ENCODE measurements at places on chromosomes 11 and 22.

DNA sequence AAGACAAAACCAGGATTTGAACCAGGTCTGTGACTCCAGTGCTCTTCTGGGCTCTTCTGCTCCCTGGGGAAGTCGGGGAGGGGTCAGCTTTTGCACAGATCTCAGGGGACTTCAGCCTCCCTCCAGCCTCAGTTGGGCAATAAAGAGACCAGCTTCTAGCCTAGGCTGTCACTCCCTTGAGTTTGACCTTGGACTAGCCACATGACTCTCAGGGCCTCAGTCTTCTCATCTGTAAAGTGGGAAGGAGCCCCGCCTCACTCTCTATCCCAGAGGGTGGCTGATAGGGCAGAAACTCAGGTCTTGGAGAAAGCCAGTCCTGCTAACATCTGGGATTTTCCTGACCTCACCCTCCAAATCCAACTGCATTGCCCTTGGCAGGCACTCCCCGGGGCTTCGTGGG is 38.7 kb downstream of the ELFN2 start:
- no peak for DNase-seq

- DNase-seq, result no peak
Measured at GRCh38 chr11:100629671-100630070, 57.4 kb upstream of the ARHGAP42 start.

- peak; percentile 63 for DNase-seq
Measured at GRCh38 chr11:128506999-128507611, 80.3 kb downstream of the ETS1 start.

- DNase-seq, result no peak
Measured at GRCh38 chr22:29985912-29986311, 94.4 kb upstream of the HORMAD2 start.

GRCh38 chr22:29165321-29166060 is 40.2 kb upstream of the EMID1 start:
- no peak for DNase-seq

DNA sequence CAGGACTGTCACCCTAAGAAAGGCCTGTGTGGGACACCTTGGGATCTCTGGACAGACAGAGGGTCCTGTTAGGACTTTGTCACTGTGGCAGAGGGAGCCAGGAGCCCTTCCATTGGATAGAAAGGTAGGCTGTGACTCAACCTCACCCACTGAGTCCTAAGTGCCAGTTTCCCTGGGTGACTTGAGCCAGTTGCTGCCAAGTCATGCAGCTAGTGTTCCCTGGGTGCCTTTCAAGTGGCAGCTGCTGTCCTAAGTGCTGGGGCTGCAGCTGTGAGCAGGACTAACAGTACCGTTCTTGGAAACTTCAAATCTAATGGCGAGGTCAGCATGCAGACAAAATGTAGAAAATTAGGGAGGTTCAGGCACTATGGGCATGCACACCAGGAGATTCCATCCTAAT is 393.7 kb downstream of the TMEM135 start:
- no peak for DNase-seq

DNA sequence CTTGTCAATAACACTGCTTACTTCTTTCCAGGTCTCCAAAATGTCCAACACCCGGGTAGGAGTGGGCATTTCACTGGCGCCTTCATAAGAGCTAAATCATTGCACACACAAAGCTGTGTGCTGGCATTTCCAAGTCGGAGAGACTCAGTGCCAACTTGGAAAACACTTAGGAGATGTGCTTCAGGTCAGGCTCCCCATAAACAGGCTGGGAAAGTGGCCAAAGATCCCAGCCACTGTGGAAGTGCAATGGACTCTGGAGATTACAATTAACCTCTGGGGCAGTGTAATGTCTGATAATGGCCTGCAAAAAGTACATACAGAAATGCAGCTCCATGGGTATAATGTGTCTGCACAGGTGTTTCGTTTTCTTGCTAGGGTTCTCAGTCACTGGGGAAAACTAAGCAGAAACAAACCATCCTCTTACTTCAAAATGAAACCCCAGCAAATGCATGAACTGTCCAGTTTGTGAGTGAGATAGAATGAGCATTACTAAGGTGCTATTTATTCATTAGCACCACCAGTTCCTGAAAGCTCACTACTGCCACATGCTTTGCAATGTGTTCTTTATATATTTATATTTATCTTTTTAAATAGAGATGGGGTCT is 79.0 kb downstream of the ABTB2 start:
- DNase-seq, result no peak

DNA sequence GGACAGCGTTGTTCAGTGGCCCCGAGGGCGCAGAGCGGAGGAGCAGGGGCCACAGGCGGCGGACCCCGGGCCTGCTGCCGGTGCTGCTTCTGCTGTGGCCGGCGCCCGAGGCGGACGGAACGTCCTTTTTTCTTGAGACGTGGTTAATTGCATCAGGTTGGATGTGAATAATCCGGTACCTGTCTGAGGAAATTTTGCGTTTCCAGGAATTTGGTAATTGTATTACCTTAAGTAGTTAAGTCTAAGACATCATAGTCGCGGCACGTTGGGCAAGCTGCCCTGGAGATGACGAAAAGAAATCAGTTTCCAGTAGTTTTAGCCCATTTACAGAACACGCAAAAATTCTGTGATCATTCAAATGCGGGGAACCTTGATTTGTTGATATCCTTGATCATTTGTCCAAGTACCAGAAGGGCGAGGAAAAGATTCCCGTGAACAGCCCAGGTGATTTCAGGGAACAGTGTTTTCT is 789 bp downstream of the SPECC1L start:
- peak; percentile 12 for DNase-seq

DNA sequence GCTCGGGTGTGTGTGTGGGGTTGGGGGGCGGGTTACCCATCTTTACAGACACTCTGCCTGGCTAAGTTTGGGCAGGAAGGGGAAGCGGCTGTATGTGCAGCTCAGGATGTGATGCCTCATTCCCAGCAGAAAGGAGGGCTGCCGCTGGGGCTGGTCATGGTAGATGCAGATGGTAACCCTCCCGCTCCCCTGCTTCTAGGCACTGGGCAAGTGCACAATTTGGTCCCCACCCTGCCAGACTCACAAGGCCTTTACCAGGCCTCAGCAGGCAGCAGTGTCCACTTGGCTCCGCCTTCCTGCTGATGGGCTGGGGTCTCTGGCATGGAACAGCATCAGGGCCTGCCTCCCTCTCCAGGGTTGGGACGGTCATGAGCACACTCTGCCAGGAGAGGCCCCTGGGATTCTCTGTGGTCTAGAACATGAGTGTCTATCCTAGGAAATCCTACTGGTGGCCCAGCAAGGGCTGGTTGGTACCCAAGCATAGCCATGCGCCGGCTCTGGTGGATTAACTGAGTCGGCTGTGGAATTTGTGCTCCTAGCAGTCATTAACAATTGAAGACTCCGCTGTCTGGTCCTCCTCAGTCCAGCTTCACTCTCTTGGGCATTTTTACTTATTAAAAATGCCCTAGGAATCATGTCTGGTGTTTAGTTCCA is 4.2 kb downstream of the LMO1 start:
- DNase-seq, result no peak

DNA sequence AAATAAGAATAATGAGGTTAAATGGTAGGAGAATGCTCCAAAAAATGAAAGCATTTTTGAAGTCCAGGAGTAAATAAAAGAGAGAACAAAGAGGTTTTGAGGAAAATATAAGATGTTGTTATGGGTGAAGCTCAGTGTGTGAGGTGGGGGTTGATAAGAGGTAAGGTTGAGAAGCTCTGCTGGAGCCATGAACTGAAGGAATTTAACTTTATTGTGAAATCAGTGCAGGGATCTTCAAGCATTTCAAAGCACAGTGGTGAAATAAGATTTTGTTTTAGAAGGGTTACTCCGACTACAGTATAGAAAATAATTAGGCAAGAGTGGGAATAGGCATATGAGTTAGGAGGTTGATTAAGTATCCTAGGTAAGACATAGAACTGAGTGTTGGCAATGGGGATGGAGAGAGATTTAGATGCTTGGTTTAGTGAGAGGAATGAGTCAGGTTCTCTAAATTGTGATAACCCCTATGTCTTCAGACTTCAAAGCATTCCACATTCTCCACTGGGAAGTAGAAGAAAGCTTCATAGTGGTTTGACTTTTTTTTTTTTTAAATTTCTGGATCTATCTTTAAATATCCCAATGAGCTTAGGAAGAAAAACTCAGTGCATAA is 403.2 kb downstream of the AASDHPPT start:
- no peak for DNase-seq

- no peak for DNase-seq
Measured at GRCh38 chr11:72762641-72763304, 10.6 kb upstream of the ARAP1 start.

- peak; percentile 79 for DNase-seq
Measured at GRCh38 chr11:117807482-117808327, 10.7 kb upstream of the DSCAML1 start.

- no peak for DNase-seq
Measured at GRCh38 chr22:25363474-25363873, 144.0 kb downstream of the CRYBB2 start.

DNA sequence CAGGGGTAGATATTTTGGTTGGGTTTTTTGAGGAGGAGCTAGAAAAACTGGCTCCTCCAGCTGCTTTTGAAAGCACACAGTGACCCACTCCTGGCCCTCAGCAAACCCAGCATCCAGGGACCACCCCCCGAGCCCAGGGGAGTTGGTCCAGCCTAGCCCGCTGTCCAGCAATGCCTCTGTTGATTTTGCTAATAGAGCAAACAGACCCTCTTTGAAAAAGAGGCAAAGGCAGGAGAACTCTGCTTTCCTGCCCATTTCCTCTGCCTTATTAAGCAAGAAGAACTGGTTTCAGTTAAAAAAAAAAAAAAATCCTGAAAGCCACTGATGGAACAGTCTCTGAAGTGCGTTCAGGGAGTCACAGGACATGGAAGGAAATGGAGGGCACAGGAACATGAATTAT is 25.3 kb downstream of the ABTB2 start:
- no peak for DNase-seq

DNA sequence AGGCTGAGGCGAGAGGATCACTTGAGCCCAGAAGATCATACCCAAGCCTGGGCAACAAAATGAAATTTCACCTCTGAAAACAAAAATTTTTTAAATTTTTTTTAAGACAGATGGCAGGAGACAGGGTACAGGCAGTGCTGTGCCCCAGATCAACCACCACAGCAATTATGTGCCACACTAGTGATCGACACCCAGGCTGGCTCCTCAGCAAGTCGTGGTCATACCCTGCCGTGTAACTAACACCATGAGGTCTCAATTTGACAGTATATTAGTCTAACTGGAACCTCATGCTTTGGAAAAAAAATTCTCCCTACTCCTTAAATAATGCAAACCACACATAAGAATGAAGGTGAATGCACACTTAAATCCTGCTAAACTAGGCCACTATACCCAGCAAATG is 8.3 kb downstream of the SF3A1 start:
- DNase-seq, result no peak

- no peak for DNase-seq
Measured at GRCh38 chr11:16775614-16776283, 37.3 kb downstream of the C11orf58 start.

DNA sequence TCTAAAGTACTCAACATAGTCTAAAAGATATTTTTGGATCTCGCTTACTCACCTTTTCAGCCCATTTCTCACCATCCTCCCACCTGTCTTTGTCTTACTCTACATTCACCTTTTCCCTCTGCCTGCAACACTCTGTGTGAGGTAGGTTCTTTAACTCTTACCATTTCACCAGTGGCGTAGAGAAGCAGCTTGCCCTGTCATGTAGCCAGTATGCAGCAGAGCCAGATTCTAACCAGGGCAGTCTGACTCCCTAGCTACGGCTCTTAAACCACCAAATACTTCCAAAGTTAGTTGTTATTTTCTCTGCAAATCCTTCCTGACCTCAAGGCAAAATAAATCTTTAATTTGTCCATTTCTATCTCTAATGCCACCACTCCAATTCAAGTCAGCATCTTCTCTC is 7.5 kb downstream of the ALG8 start:
- no peak for DNase-seq

GRCh38 chr11:64343767-64344559 is 4.0 kb downstream of the CCDC88B start:
- no peak for DNase-seq

- no peak for DNase-seq
Measured at GRCh38 chr22:24550028-24550901, 4.7 kb downstream of the GUCD1 start.

DNA sequence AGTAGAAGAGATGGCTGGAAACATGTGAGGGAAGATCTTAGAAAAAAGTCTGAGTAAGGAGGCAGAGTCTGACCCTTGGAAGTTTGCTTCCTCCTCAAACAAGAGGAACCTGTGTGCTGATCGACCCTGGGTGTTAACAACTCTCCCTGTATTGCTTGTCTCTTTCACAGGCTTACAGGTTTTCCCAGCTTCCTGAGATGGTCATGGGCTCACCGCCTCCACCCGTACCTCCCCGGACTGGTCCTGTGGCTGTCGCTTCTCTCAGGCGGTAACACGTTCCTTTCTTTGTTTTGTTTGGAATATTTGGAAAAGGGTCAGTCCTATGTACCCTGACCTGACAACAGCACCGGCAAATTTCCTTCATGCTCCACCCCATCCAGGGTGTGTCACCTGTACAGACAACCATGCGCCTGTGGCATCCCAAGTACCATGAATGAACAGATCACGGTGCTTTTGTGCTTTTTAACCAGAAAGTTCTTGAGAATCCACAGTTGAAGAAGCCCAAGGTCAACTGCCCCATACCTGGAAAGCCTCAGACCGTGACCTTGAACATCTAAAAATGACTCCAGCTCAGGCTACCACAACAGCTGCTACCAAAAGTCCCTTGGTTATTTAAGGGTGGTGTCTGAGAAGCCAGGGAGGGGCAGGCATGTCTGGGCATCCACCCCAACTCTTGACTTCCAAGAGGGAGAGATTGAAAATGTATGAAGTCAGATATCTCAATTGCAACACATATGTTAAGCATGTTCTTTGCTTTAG is 44.6 kb downstream of the C11orf91 start:
- no peak for DNase-seq

GRCh38 chr22:43392385-43392989 is 19.3 kb upstream of the MPPED1 start:
- DNase-seq, result no peak

- DNase-seq, result no peak
Measured at GRCh38 chr11:61384271-61385242, 7.8 kb upstream of the TMEM216 start.

GRCh38 chr22:29224121-29224858 is 18.6 kb downstream of the EMID1 start:
- no peak for DNase-seq

- DNase-seq, result no peak
Measured at GRCh38 chr11:37230865-37231264, 632.8 kb upstream of the RAG2 start.

DNA sequence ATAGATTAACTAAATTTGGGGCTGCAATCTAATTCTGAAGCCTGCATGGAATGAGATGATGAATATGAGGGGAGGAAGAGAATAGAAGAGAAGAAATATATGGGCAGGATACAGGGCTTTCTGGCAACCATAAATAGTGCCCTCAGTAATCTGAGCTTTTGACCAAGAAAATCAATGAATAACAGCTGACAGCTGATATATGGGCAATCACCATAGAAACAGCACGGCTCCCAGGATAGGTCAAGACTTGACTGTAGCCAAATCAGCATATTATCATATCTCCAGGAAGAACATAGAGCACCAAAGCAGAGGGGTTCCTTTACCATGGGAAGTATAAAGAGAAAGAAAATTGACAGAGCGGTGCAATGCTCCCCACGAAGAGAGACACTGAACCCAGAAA is 643.8 kb upstream of the TENM4 start:
- DNase-seq, result no peak
